Naive thymus-derived CD8-positive, alpha-beta T cell (primary cell): ENCODE measurements at places on chromosomes 11 and 22. TPM values are rescaled to one million over a fixed set of nuclear protein-coding genes. Genes with fewer than 3 reads are reported as not detected.

OR52H1 gene
- total RNA-seq = not detected

SRRD gene
- total RNA-seq = 24.6 TPM

- DNase-seq = no peak
Observed at GRCh38 chr11:112455791-112456190, 195.1 kb upstream of the PLET1 start.

DNA sequence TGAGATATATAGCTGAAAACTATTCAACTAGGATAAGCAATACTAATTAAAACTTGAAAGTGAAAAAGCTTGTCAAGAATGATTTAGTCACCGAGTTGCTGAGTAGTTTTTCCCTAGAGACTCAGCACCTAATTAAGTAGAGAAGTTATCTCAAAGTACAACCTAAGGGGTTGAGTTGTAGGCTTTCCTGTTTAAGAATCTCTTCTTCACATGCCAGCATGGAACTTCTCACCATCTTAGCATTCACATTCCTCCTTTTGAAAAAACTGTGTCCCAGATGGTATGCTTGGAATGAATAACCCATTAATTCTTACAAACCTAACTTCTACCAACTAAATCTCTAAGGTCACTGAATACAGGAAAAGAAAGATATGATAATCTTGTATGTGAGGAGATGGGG lies 303.3 kb upstream of the ZC3H12C start:
- no peak for DNase-seq

- no peak for DNase-seq
Observed at GRCh38 chr11:118476676-118477075, 40.4 kb downstream of the KMT2A start.

- no peak for DNase-seq
Observed at GRCh38 chr11:72605973-72606747, 68.1 kb downstream of the PDE2A start.

- no peak for DNase-seq
Observed at GRCh38 chr11:82698576-82699352, 34.9 kb downstream of the FAM181B start.

DNA sequence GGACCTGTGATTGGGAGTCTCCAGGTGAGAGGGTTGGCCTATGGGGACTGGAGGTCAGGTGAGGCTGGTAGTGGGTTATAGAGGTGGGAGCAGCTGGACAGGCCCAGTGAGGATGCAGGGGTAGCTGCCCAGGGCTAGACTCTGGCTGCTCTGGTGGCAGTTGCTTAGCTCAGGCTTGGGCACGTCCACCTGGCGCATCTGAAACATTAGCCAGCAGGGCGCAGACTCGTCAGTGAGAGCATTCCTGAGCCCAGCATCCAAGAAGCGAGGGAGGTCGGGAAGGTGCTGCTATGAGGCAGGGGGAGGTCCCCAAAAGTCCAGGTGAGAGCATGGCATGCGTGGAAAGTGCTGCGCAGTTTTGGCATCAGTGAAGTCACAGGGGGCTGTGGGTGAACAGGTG lies 3.5 kb upstream of the GGT1 start:
- DNase-seq = no peak

GRCh38 chr22:31618471-31619176 lies 43.4 kb downstream of the PISD start:
- no peak for DNase-seq
